ENCODE measurements at places on chromosomes 5 and 9.

DNA sequence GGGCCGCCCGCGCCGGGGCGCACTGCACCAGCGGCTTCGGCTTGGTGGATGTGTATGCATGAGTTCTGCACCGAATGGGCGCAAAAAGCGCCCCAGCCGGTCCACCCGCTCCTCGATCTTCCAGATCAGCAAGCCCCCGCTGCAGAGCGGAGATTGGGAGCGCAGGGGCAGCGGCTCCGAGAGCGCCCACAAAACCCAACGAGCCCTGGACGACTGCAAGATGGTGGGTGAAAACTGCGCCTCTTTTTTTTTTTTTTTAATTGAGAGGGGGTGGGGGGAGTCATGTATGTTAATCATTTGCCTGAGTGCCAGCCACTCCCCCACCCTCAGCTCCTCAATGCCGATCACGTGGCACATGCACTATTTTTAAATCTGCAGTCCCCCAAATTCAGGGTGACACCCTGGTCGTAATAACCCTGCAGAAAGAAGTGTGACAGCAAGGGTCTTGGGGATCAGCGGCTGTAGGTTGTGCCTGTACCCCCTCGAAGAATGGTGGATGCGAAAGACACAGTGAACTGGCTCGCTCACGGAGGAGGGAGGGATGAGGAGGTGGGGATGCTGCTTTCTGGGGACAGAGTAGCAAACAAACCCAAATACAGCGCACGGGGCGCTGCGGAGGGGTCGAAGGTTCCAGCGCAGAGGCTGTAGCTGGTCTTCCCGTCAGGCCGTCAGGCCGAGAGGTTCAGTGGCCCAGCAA, 900 bp downstream of the RGS7BP start:
- no peak for DNase-seq

- no peak for DNase-seq
These were observed 313.3 kb downstream of the EBF1 start for GRCh38 chr5:158786390-158786789.

- DNase-seq, result no peak
These were observed 264.3 kb upstream of the MVB12B start for GRCh38 chr9:126062158-126062886.

GRCh38 chr9:124040935-124041816, 29.6 kb downstream of the LHX2 start:
- no peak for DNase-seq

DNA sequence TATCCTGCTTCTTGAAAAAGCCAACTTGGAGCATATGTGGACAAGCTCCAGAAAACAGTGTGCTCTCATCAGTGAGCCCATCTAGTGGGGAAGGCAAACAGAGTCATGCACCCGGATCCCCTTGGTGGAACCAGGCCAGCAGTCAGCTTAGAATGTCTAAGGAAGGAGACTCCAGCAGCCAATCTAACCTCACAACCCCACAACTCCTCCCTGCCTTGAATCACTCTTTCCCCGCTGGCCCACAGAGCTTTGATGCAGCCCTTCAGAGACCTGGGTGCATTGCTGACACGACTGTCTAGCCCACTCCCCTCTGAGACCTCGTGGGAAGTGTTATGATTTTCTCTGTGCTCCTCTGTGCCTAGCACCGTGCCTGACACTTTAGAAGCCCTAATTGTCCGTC, 623.7 kb downstream of the BNC2 start:
- no peak for DNase-seq

DNA sequence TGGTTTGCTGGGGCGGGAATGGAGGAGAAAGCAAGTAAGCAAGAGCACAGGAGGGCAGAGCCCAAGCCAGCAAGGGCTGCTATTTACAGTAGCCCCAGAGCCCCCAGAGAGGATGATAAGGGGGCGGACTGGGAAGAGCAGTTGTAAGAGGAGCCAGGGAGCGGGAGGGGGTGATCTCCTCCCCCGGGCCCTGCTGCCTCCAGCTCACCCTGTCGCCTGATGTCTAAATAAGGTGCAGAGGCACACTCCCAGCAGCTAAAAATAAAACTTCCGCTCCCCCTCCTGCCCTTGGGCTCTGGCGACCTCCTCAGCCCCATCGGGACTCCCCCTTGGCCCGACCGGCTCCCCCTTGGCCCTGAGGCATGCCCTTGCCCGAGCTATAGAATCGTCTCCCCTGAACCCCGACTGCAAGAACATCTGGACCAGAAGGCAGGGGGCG, 14.4 kb upstream of the CCDC69 start:
- DNase-seq, result no peak

DNA sequence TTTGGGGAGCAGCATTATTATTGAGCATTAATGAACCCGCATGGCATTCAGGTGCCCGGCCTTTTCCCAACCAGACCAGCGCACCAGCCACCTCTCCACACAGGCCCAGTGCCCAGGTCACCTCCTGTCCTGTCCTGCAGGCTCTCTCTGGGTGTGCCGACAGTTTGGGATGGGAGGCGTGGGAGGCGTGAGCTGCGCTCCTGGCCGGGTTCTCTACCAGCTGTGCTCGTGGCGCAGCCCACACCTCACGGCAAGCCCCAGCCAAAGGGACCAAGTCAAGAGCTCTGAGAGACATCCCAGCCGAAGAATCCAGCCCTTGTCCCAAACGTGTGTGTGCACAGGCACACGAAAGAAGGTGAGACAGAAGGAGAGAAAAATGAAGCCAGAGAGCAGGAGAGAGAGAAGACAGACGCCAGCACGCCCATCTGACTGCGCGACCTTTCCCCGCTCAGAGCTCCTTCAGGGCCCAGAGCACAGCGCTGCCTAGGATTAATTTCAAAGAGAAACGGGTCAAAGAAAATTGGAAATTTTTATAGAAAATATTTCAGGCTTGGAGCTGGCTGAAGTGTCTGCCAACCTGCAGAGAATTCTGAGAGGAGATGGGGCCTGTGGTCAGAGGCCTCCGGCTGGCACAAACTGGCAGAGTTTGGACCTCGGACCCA, 81.7 kb downstream of the ADAMTS2 start:
- no peak for DNase-seq

- DNase-seq, result no peak
These were observed 199.2 kb upstream of the ANKRD55 start for GRCh38 chr5:56432321-56432720.

DNA sequence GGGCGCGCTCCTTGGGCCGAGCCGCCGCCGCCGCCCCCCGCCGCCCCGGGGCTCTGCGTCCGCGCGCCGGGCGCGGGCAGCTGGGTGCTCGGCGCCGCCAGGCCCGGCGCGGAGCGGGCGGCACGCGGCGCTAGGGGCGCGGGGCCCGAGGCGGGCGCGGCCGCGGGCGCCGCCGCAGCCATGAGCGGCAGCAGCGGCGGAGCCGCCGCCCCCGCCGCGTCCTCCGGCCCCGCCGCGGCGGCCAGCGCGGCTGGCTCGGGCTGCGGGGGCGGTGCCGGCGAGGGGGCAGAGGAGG, 351 bp downstream of the TRIO start:
- no peak for DNase-seq

DNA sequence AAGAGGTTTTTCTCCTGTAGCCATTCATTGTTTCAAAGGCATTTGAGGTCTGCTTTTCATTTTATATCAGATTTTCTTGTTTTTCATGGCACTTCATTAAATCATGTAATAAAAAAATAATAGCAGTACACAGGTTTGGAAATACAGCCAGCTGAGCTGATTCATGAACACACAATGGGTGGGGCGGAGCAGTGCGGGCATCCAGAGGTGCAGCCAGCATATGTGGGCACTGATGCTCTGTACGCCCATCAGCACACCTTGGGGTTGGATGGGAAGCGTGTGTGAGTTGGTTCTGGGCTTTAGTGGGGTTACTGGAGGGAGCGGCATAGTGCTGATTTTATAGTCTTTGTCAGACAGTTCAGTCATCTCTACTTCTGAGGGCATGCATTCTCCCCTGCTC, 54.2 kb upstream of the IRX4 start:
- DNase-seq, result no peak

DNA sequence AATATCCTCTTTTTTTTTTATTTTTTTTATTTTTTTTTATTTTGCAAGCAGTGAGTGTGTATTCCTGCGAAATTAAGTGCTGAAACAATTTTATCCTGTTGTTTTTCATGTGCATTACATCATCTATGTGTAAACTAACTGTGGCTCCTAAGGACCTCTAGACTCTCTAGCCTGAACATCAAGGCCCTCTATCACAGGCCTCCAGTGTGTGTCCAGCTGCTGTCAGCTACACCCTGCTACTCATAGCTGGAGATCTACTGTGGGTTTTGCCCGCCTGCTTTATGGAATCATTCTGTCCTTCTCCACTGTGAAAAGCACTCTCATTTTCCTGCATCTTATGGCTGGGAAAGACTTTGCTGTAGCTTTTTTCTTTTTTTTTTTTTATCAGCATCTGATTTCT, 157.8 kb downstream of the KCTD16 start:
- no peak for DNase-seq

DNA sequence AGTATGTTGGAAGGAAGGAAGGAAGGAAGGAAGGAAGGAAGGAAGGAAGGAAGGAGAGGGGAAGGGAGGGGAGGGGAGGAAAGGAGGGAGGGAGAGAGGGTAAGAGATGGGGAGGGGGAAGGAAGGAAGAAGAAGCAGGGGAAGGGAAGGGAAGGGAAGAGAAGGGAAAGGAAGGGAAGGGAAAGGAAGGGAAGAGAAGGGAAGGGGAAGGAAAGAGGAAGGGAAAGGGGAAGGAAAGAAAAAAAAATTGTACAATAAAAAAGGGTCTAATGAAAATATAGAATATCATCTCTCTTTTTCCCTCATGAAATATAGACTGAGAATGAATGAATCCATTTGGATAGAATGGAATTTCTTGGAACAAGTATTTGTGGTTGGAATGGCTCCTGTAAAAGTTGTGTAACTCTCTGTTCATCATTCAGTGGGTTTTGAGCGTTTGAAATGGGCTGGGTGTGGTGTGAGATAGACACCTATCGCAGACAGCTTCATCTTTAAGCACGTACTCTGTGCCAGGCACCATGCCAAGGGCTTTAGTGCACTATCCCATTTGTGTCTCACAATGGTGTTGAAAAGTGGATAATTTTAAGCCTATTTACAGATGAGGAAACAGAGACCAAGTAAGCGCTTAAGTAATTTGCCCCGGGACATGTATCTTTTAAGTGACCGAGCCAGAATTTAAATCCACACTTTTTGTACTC, 11.6 kb upstream of the PAPPA start:
- DNase-seq, result no peak

DNA sequence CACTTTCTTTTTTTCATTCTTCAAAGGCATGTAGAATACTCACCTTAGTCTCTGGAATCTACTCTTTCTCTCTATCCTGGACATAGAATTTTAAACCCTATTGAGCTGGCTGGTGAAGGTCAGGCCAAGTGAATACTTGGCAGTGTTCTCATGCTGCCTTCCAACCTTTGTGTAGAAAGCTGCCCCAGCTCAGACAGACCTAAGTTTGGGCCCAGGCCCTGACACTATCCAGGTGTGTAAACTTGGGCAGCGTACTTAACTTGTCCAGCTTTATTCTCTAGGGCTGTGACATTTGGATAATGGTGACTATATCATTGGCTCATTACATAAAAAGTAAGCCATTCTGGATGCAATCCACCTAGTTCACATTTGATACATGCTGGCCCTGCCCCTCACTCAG, 298.3 kb downstream of the IRX1 start:
- no peak for DNase-seq

GRCh38 chr5:159178978-159179377, 30.4 kb downstream of the RNF145 start:
- no peak for DNase-seq

- DNase-seq, result no peak
These were observed 372.3 kb downstream of the CTNND2 start for GRCh38 chr5:11531811-11532555.

GRCh38 chr5:175893466-175893865, 22.1 kb downstream of the CPLX2 start:
- DNase-seq, result no peak

DNA sequence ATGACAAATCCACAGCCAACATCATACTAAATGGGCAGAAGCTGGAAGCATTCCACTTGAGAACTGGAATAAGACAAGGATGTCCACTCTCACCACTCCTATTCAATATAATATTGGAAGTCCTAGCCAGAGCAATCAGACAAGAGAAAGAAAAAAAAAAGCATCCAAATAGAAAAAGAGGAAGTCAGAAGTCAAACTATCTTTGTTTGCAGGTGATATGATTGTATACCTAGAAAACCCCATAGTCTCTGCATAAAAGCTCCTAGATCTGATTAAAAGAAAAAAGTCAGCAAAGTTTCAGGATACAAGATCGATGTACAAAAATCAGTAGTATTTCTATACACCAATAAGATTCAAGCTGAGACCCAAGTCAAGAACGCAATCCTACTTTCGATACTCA, 66.1 kb downstream of the OSMR start:
- no peak for DNase-seq

Measured in stimulated activated CD4-positive, alpha-beta T cell treated with anti-CD3 and anti-CD28 coated beads, TNF-alpha, amount 100 ng/mL, for 48 hours (primary cell).